ENCODE measurements at places on chromosomes 11 and 22.

- no peak for DNase-seq
Observed at GRCh38 chr11:84414920-84415319, 1128.8 kb upstream of the CCDC90B start.

DNA sequence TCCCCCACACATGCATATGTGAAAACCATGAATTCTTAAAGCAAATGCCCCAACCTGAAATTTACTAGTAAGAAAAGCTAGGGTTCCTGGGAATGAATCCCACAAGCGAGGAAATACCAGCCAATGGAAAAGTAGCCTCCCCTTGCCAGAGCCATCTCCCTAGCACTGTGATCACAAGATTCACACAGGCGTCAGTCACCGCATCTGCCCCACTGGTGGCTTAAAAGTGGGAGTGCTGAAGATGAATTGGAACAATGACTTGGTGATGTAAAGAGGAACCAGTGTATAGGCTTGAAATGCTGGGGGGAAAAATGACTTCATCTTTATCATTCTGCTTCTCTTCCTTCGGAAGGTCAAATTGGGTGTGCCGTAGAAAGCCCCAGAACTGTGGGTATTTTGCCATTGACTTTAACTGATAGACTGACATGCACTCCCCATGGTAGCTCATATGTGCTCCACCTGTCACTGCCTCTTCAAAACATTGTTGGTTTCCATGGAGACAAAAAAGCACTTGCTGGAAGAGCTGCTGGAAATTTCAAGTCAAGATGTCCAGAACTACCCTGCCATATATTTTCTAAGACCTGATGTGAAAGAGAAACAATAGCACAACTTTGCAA, 19.2 kb upstream of the ASPHD2 start:
- no peak for DNase-seq

DNA sequence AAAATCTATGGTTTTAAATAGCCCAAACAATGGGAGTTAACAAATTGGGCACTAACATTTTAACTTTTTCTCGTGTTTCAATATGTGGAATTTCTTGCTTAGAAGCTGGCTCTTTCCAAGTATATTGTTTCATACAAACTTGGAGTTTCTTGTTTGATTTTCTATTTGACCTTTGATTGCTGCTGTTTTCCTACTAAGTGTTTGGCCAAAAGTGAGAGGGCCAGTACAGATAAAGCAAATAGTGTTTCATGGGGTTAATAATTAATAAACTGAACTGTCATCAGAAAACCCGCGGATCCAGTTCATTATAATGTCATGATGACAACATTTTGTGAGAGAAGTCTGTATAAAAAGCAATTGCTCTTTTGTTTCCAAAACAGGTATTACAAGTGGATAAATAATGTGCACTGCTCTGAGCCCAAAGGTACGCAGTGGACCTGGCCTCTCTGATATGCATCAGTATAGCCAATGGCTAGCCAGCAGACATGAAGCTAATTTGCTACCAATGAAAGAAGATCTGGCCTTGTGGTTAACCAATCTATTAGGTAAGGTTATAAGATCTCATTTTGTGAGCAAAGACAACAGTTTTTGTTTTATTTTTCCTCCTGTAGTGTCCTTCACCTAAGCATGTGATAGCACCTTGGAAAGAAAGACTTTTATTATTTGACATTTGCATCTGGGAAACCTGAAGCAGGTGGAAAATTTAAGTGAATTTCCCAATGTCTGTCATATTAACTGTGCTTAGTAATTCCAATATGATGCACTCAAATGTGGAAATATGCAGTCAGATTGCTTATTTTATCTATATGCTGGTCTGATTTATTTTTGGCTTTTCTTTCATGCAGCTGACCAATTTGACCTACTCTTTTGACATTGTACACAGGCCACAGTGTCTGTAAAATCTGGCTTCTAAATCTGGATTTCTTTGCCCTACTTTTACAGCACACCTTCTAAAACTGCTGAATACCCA, 8.3 kb downstream of the GAS2 start:
- DNase-seq = no peak

DNA sequence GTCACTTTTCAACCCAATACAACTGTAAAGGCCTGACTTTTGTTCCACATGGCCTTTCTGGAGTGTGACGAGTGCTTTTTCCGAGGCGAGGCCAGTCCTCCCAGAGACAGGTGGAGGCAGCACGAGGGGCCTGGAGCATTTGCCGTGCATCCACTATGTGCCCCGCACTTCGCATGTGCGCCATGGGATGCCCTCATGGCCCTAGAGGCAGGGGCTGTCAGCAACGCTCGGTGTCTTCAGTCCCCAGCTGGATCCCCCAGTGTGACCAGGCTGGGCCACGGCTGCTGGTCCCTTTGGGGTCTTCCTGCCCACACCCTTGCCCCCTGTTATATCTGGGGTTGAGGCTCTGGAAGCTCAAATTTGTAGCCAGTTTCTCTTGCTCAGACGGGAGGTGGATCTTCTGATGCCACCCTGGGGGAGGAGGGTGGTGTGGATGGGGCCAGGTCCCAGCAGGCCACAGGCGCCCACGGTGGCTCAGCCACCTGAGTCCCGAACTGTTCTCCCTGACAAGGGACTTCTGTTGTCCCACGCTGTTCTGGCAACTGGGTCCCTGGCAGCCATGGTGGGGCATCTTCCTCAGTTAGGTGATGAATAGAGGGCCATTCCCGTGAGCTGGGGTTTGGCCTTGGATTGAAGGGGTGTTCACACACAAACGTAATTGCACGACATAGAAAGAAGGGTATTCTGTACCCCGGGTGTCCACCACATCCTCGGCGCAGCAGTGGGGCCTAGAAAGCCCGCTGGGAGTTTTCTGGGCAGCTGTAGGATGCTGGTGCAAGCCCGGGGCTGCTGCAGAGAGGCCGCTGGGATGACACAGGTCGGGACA, 100.9 kb downstream of the CTTN start:
- no peak for DNase-seq

GRCh38 chr11:105244160-105244825, 104.7 kb upstream of the CARD18 start:
- DNase-seq = no peak

- no peak for DNase-seq
Observed at GRCh38 chr11:28146123-28146751, 38.0 kb downstream of the METTL15 start.

GRCh38 chr11:134574947-134575346, 162.9 kb upstream of the B3GAT1 start:
- DNase-seq = no peak

DNA sequence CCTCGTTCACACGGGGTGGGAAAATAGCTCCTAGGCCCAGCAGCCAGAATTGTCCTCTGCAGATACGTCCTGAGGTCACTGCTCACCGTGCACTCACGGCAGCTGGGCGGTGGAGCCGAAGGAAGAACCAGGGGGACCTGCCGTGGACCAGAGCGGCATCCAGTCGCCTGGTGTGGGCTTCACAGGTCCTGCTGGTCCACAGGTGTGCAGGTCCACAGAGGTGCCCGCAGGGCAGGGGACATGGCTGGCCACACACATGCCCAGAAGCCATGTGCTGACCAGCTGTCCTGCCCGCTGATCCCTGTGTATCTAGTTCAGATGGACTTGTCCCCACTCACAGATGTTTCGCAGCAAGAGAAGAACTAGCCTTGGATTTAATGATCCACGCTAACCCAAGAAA, 10.6 kb upstream of the PKP3 start:
- DNase-seq = no peak

Measured in stimulated activated CD8-positive, alpha-beta memory T cell treated with anti-CD3 and anti-CD28 coated beads, Interleukin-4, amount 100 ng/mL, for 4 hours (primary cell).